Natural killer cell (primary cell): ENCODE measurements at places on chromosomes 16 and 17. TPM values are rescaled to one million over a fixed set of nuclear protein-coding genes. Genes with fewer than 3 reads are reported as not detected.

The RNF43 gene
- total RNA-seq, result 1.1 TPM

The CARD14 gene
- not detected for total RNA-seq

The KRTAP3-2 gene
- total RNA-seq, result not detected

The NDUFB10 gene
- total RNA-seq, result 59.5 TPM

DNA sequence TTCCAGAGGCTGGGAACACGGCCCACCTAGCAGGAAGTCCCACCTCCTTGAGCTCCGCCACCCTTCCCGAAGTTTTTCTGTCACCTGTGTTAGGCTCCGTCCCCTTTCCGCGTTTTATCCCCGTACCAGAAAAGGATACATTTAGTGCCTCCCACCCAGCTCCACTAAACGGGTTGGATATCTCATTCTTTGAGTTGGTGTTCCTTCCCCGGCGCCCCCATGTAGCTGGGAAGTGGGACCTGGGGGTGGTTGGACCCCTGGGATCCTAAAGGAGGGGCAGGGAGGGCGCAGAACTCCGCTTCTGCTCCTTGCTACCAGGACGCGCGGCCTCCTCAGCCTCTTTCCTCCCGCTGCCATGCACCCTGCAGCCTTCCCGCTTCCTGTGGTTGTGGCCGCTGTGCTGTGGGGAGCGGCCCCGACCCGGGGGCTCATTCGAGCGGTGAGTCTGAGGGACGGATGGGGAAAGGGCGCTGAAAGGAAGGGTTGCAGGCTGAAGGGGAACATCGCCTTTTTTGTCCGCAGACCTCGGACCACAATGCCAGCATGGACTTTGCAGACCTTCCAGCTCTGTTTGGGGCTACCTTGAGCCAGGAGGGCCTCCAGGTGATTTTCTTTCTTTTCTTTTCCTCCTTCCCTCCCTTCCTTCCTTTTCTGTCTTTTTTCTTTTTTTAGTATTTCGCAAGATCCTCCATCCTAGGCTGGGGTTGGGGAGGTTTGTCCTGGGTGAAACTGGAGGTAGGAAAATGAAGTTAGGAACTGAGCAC, 669 bp downstream of the RNF167 start:
- H3K27ac ChIP-seq, result peak overlapping the region; percentile 77
- no peaks in the 10 kb centered on the region for H3K27me3 ChIP-seq
- peak; percentile 36 for DNase-seq
- peak overlapping the region; percentile 91 for H3K4me3 ChIP-seq

- peaks cover 8% of the 10 kb centered on the region for H3K36me3 ChIP-seq
- H3K4me1 ChIP-seq, result peaks cover 71% of the 10 kb centered on the region
- peak overlapping the region; percentile 14 for H3K4me3 ChIP-seq
- H3K27me3 ChIP-seq, result no peaks in the 10 kb centered on the region
- H3K27ac ChIP-seq, result peak overlapping the region; percentile 89
Observed at GRCh38 chr16:57592591-57593003, 35.8 kb upstream of the ADGRG1 start.

DNA sequence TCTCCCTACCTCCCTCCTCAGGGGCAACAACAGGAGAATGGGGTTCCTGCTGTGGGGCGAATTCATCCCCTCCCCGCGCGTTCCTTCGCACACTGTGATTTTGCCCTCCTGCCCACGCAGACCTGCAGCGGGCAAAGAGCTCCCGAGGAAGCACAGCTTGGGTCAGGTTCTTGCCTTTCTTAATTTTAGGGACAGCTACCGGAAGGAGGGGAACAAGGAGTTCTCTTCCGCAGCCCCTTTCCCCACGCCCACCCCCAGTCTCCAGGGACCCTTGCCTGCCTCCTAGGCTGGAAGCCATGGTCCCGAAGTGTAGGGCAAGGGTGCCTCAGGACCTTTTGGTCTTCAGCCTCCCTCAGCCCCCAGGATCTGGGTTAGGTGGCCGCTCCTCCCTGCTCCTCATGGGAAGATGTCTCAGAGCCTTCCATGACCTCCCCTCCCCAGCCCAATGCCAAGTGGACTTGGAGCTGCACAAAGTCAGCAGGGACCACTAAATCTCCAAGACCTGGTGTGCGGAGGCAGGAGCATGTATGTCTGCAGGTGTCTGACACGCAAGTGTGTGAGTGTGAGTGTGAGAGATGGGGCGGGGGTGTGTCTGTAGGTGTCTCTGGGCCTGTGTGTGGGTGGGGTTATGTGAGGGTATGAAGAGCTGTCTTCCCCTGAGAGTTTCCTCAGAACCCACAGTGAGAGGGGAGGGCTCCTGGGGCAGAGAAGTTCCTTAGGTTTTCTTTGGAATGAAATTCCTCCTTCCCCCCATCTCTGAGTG, 5.9 kb upstream of the LASP1NB start:
- peaks cover 60% of the 10 kb centered on the region for H3K36me3 ChIP-seq
- no peak overlapping the region for H3K27ac ChIP-seq
- DNase-seq, result no peak
- H3K4me3 ChIP-seq, result no peak overlapping the region

GRCh38 chr17:27506348-27507218, 50.3 kb downstream of the KSR1 start:
- no peak overlapping the region for H3K27ac ChIP-seq
- H3K4me1 ChIP-seq, result peaks cover 12% of the 10 kb centered on the region
- no peaks in the 10 kb centered on the region for H3K27me3 ChIP-seq
- H3K4me3 ChIP-seq, result no peak overlapping the region
- no peak for DNase-seq

DNA sequence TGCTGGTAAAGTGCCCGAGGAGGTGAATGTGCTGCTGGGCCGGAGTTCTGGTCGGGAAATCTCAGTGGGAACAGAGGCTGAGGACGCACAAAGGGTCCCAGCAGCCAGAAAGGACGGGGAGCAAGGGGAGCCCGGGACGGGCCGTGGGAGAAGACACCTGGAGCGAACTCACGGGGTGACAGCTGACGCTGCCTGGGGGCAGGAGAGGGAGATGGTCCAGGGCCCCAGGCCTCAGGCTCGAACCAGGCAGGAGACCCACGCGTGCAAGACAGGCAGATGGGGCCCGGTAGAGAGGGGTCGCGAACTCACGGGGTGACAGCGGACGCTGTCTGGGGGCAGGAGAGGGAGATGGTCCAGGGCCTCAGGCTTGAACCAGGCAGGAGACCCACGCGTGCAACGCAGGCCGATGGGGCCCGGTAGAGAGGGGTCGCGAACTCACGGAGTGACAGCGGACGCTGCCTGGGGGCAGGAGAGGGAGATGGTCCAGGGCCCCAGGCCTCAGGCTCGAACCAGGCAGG, 72.9 kb downstream of the METRNL start:
- H3K27ac ChIP-seq, result no peak overlapping the region
- H3K36me3 ChIP-seq, result no peaks in the 10 kb centered on the region
- peaks cover 23% of the 10 kb centered on the region for H3K4me1 ChIP-seq
- H3K4me3 ChIP-seq, result no peak overlapping the region
- H3K27me3 ChIP-seq, result no peaks in the 10 kb centered on the region
- no peak for DNase-seq

DNA sequence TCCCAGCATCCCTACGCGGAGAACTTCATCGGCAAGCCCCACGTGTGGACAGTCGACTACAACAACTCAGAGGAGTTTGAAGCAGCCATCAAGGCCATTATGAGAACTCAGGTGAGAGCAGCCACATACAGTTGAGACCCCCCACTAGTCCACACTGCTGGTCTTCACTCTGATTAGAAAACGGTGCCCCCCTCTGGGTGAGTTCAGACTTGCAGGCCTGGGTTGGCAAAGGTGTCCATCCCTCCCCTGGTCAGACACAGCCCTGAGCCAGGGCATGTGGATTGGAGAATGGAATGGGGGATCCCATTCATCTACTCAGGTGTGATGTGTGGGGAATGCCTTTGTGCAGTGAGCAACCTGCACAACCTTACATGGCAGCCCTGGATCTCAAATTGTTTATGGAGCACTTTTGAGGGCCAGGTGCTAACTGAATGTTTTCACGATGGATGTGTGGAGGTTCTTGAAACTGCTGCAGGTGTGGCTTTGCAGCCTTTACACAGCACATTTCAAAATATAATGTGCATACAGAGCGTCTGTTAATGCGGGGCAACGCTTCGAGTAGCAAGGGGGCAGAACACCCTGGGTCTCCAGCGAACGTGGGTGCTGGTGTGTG, 72.6 kb downstream of the MGAT5B start:
- no peak for DNase-seq
- no peak overlapping the region for H3K27ac ChIP-seq
- H3K4me3 ChIP-seq, result no peak overlapping the region
- H3K27me3 ChIP-seq, result no peaks in the 10 kb centered on the region
- H3K36me3 ChIP-seq, result no peaks in the 10 kb centered on the region
- H3K4me1 ChIP-seq, result no peaks in the 10 kb centered on the region

- H3K27me3 ChIP-seq, result no peaks in the 10 kb centered on the region
- H3K4me1 ChIP-seq, result no peaks in the 10 kb centered on the region
- no peak overlapping the region for H3K4me3 ChIP-seq
Observed at GRCh38 chr17:45672792-45673191, 111.3 kb upstream of the CRHR1 start.

DNA sequence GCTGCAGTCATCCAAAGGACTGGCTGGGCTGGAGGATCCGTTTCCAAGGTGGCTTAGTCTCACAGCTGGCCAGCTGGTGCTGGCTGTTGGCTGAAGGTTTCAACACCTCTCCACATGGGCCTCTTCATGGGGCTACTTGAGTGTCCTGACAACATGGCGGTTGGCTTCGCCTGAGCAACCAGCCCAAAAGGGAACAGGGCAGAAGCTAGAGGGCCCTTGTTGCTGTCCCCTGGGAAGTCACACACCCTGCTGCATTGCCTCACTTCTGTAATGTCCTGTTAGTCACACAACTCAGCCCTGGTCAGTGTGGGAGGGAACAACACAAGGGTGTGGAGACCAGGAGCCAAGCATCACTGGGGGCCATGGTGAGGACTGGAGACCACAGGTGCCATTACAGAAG, 36.6 kb downstream of the C16orf78 start:
- no peak for DNase-seq
- peaks cover 4% of the 10 kb centered on the region for H3K4me1 ChIP-seq
- no peaks in the 10 kb centered on the region for H3K36me3 ChIP-seq
- H3K27ac ChIP-seq, result no peak overlapping the region

- no peak overlapping the region for H3K4me3 ChIP-seq
- peaks cover 12% of the 10 kb centered on the region for H3K4me1 ChIP-seq
- no peak overlapping the region for H3K27ac ChIP-seq
- no peak for DNase-seq
- no peaks in the 10 kb centered on the region for H3K27me3 ChIP-seq
Observed at GRCh38 chr16:57676553-57677085, 8.5 kb downstream of the ADGRG3 start.

GRCh38 chr16:87323727-87324410, 6.7 kb upstream of the C16orf95 start:
- H3K27ac ChIP-seq, result no peak overlapping the region
- H3K27me3 ChIP-seq, result no peaks in the 10 kb centered on the region
- peaks cover 7% of the 10 kb centered on the region for H3K4me1 ChIP-seq
- H3K36me3 ChIP-seq, result peaks cover 4% of the 10 kb centered on the region

- no peaks in the 10 kb centered on the region for H3K27me3 ChIP-seq
- peaks cover 7% of the 10 kb centered on the region for H3K36me3 ChIP-seq
- H3K4me3 ChIP-seq, result no peak overlapping the region
- H3K27ac ChIP-seq, result peak overlapping the region; percentile 71
- peaks cover 29% of the 10 kb centered on the region for H3K4me1 ChIP-seq
- DNase-seq, result no peak
Observed at GRCh38 chr17:39852239-39852638, 11.9 kb downstream of the IKZF3 start.

- DNase-seq, result peak; percentile 52
- H3K4me1 ChIP-seq, result no peaks in the 10 kb centered on the region
- H3K4me3 ChIP-seq, result no peak overlapping the region
Observed at GRCh38 chr17:52106638-52107261, 51.8 kb downstream of the CA10 start.

DNA sequence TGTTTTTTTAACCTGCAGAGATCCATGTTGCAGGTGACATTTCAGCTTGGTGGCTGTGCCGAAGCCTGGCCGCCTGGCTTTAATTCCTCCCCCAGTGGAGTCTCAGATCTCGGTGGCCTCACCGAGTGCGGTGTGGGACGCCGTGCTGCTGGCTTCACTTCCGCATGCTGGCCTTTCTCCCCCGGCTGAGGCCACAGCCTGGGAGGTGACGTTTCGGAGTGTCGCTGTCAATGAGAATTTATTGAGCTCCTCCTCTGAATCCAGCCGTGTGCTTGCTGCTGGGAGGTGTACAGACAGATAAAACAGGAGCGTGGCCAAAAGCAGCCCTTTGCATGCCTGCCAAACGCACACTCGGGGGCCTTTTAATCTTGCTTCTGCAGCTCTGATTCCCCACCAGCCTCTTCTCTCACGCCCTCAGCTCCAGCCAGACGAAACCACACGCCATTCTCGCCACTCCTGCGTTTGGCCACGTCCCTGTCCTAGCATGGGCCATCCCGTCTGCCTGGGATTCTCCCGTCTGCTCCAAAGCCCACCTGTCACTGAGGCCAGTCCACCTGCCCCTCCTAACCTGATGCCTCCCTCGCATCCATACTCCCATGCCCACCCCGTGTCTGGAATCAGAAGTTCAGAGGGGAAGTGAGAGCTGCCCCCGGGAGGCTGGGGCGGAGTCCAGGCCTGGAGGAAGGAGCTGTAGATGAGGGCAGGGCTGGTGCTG, 3.6 kb downstream of the GSE1 start:
- peak overlapping the region; percentile 42 for H3K27ac ChIP-seq
- H3K36me3 ChIP-seq, result no peaks in the 10 kb centered on the region
- H3K4me3 ChIP-seq, result peak overlapping the region; percentile 4
- H3K4me1 ChIP-seq, result peaks cover 81% of the 10 kb centered on the region

DNA sequence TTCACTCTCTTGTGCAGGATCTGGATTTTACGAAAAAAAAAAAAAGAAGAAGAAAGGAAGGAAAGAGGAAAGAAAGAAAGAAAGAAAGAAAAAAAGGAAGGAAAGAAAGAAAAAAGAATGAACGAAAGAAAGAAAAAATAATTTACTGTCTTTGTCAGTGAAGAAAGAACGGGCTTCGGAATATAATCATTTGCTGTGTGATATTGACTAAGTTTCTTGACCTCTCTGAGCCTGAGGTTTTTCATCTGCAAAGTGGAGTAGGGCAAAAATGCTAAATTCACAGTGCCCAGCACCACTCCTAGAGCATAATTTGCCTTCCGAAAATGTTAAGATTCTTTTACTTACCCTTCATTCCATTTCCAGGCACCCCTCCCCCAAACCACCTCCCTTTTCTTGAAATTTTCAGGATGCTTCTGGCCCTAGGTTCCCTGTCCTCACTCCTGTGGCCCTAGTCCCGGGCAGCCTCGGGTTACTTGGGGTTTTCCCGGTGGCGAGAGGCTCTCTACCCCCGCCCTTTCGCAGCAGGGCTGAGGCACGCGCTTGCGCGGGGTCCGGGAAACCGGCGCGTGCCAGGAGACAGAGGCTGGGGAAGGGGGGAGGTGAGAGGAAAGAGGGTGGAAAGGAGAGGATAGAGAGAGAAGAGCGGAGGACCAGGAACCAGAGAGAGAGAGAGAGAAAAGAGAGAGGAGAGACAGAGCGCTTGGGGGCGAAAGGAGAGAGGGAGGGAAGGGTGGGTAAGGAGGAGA, at the start of gene CNTNAP1:
Gene CNTNAP1 (plus strand): TSS at position 556 of the 746 bp plus-strand sequence. CDS start 299 bp downstream, outside the sequence.
- H3K27ac ChIP-seq, result no peak within 1 kb of the TSS
- no peak for DNase-seq
- H3K4me1 ChIP-seq, result peaks cover 62% of the 10 kb centered on the region
- no peak within 1 kb of the TSS for H3K4me3 ChIP-seq

- peak; percentile 25 for DNase-seq
- H3K4me3 ChIP-seq, result peak overlapping the region; percentile 82
- H3K27ac ChIP-seq, result peak overlapping the region; percentile 65
- no peaks in the 10 kb centered on the region for H3K27me3 ChIP-seq
- H3K36me3 ChIP-seq, result peaks cover 39% of the 10 kb centered on the region
Observed at GRCh38 chr17:28643983-28644786, 773 bp downstream of the BLTP2 start.

GRCh38 chr17:72693956-72694355, 398.5 kb downstream of the SLC39A11 start:
- DNase-seq, result no peak
- H3K4me1 ChIP-seq, result no peaks in the 10 kb centered on the region
- H3K36me3 ChIP-seq, result no peaks in the 10 kb centered on the region
- H3K27ac ChIP-seq, result no peak overlapping the region
